ENCODE measurements at places on chromosomes 5 and 9. TPM values are rescaled to one million over a fixed set of nuclear protein-coding genes. Genes with fewer than 3 reads are reported as not detected.

DNA sequence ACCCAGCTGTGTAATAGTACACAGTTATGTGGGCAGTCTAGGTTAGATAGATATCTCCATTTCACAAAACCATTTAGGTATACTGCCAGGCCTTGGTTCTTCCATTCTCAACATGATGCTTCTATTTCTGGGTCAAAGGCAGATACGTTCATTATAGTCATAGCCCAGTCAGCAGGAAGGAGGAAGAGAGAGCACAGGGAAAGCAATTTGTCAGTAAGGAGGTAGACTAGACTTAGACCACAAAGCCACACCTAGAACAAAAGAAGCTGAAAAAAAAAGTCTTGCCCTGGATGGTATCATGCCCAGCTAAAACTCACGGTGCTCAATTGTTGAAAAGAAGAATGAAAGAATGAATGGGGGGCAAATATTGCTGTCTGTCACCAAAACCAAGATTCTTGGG is 7.6 kb downstream of the INVS start:
- no peak for DNase-seq

The DCAF12 gene
- total RNA-seq = 38.3 TPM

GRCh38 chr5:122442938-122443337 is 130.9 kb downstream of the SNCAIP start:
- DNase-seq = no peak

The LECT2 gene
- not detected for total RNA-seq

- no peak for DNase-seq
Measured at GRCh38 chr9:107983181-107983603, 493.6 kb upstream of the KLF4 start.

The GPR150 gene
- 0.54 TPM for total RNA-seq

The APBA1 gene
- total RNA-seq = 0.05 TPM

The SPATA31D4 gene
- not detected for total RNA-seq

GRCh38 chr9:102796244-102796643 is 198.9 kb upstream of the CYLC2 start:
- DNase-seq = no peak

DNA sequence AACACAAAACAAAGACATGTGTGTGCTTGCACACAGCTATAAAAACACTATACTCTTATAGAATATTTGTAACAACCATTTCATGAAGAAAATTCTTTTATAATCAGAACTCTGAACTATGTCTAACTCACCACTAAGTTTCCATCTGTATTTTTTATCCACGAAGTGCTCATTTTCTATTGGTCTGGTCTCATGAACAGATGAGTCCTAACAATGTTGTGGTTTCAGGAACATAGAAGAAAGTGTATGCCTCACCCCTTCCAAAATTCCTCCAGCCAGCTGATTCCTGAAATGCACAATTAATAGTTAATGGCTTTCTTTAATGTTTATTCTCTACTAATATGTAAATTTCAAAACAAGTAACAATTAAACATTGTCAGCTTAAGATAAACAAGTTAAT is 325.3 kb upstream of the GRAMD2B start:
- DNase-seq = no peak

GRCh38 chr5:59835800-59836199 is 57.7 kb downstream of the PDE4D start:
- no peak for DNase-seq
